Endothelial cell of umbilical vein (primary cell): ENCODE measurements at places on chromosomes 12 and 14. TPM values are rescaled to one million over a fixed set of nuclear protein-coding genes. Genes with fewer than 3 reads are reported as not detected.

KLRD1 gene
- 0.13 and 0.18 TPM in 2 replicates for total RNA-seq

OTOGL gene
- total RNA-seq, result 2.0 and 3.1 TPM in 2 replicates

SPPL3 gene
- total RNA-seq, result 38.2 and 53.0 TPM in 2 replicates

TMEM63C gene
- total RNA-seq, result not detected in 2 replicates

CLBA1 gene
- total RNA-seq, result 5.3 and 5.6 TPM in 2 replicates

MYO1A gene
- total RNA-seq, result not detected in 2 replicates

KRT78 gene
- total RNA-seq, result not detected in 2 replicates
